Bone marrow (tissue), 2 donors: ENCODE measurements at places on chromosomes 1 and 21.

DNA sequence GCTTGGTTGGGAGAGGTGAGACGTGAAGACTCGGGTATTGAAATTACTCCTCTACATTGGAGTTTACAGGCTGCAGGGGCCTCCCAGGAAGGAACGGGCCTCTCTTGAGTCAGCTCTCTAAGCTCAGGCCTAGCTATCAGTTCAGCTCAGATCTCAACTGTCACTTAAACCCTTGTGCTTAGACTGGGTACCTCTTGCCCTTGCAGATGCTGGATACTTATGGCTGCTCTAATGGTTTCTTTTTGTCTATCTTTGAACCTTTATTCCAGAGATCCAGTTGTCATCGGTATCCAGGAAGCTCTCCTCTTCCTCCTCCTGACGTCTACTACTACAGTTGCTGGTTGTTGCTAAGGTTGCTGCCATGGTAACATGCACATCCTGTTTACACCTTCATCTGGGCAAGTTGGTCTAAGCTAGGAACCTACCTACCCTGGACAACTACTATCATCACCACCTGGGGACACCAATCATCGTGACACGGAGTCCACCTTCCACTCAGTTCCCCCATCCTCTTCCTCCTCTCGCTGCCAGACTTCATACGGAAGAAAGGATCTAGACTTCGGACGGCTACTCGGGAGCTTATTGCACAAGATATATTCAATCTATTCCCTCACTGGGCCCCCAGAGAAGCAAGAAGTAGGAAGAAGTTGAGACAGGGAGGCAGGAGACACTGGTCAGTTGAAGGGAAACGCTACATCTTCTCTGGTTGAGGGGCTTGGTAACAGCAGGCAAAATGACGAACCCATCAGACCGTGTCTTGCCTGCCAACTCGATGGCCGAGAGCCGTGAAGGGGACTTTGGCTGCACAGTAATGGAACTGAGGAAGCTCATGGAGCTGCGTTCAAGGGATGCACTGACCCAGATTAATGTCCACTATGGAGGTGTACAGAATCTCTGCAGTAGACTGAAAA, 56.1 kb downstream of the ATP2B4 start:
- no peak for DNase-seq

DNA sequence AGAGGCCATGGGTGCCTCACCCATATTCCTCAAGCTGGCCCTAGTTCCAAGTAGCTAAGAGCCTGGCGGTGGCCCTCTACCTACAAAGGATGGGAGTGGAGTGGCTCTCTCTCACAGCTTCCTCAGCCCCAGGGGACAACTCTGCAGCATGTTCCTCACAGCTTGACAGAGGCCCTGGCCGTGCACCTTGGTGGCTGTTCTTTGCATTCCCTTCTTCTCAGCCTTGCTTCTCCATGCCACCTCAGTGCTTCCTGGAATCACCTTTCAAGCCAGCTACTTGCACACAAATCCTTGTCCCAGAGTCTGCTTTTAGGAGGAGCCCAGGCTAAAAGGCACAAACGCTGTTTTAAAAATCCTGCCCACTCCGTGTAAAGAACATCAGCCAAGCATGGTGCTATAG, 69.0 kb upstream of the DIRAS3 start:
- no peak for DNase-seq

DNA sequence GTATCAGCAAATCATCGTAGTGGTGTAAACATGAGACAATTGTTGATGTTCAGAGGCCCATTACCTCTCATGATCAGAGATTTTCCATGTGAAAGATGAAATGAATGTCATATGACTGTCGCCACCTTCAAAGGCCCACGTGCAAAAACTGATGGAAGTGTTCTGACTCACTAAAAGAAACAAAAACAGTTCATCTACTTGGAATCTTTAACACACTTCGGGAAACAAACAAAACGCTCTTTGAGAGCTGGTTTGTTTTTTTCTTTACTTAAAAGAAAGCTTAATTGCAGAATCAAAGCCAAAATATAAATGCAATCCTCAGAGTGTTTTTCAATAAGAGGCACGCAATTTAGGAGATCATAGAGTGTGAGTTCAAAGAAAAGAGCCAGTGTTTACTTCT, 100.8 kb downstream of the PLPPR4 start:
- no peak for DNase-seq

GRCh38 chr1:62810420-62811274, 26.7 kb downstream of the ATG4C start:
- DNase-seq: no peak

DNA sequence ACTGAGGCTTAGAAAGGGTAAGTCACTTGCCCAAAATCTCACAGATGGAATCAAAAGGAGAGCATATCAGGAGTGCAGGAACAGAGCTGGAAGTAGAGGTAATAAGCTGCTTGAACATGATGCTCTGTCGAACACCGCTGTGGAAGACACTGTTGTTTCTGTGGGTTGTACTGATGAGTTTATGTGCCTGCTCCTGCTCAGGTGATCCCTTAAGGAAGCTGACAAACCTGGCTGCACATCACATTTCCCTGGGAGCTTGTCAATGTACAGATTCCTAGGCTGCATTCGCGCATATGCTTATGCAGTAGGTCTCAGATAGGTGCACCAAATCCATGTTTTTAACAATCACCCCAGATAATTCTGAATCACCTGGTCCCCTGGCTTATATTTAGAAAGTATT, 79.7 kb downstream of the ZNF326 start:
- no peak for DNase-seq

- DNase-seq: no peak
Observed at GRCh38 chr1:236904892-236905741, 99.1 kb downstream of the MT1HL1 start.

DNA sequence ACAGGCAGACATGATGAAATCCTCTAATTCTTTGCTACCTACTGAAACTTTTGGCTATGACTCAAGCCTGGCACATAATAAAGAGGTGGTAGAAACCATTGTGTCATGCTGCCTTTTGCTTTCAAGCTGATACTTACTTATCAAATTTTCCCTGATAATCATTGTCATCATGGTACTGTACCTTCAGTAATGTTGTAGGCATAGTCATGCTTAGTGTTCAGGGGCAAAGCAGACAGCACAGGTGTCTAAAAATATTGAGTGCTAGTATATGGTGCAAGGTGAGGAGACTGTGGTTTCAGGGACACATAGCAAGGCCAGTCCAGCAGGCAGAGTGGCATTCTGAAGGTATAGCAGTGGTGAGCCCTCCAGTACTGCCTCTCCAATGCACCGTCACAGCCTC, 226.9 kb upstream of the DEPDC1 start:
- no peak for DNase-seq

- DNase-seq: no peak
Observed at GRCh38 chr1:161989108-161989507, 34.6 kb downstream of the OLFML2B start.

GRCh38 chr1:168281603-168282325, 1.1 kb downstream of the TBX19 start:
- DNase-seq: no peak

DNA sequence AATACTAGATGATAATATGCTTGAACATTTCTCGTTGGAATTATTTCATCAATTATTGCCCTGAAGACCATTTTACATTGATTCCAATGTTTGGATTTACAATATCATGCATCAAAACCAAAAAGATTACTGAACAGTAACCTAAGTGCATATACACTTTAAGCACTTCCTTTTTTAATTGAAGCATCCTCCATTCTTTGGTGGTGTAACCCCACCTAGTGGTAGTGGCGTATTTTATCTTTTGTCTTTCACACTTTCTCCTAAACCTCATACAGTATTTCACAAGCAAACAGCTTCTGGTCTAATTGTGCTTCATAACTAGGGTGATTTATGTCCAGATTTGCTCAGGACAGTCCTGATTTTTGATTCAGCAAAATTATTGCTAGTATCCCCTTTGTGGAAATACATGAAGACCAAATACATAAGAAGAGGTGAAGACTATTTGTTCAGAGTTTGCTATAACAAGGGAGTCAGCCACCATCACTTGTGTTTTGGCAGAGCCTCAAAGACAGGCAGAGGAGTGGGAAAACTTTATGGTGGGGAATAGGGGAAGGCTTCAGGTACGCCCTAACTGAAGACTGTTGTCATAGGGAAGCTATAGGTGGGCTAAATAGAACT, 3.4 kb upstream of the NVL start:
- DNase-seq: peak; percentile 86

DNA sequence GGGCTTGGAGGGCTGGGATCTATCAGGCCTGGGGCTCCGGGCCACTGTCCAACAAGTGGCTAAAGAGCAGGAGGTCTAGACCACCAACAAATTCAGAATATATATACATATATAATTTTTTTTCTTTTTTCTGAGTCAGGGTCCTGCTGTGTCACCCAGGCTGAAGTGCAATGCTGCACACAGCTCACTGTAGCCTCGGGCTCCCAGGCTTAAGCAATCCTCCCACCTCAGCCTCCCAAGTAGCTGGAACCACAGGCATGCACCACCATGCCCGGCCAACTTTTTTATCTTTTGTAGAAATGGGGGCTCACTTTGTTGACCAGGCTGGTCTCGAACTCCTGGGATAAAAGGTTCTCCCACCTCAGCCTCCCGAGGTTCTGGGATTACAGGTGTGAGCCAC, 6.8 kb upstream of the LAPTM5 start:
- no peak for DNase-seq

GRCh38 chr1:30609336-30609998, 113.9 kb downstream of the MATN1 start:
- DNase-seq: no peak

DNA sequence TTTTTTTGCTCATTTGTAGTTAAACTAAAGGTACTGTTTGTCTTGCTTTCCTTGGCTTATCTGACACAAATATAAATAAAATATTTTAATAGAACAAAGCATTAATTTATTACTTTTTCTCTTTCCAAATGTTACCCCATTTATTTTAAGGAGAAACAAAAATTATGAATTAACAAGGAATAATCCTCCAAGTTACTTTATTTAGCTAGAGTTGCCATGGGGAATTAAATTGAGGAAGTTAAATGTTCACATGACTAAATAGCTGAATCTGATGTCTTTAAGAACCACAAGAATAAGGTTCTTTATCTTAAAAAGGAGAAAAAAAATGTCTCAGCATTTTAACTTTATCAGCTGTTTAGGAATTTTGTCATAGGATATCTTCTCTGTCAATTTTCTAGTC, 12.3 kb downstream of the ATG4C start:
- peak; percentile 51 for DNase-seq

DNA sequence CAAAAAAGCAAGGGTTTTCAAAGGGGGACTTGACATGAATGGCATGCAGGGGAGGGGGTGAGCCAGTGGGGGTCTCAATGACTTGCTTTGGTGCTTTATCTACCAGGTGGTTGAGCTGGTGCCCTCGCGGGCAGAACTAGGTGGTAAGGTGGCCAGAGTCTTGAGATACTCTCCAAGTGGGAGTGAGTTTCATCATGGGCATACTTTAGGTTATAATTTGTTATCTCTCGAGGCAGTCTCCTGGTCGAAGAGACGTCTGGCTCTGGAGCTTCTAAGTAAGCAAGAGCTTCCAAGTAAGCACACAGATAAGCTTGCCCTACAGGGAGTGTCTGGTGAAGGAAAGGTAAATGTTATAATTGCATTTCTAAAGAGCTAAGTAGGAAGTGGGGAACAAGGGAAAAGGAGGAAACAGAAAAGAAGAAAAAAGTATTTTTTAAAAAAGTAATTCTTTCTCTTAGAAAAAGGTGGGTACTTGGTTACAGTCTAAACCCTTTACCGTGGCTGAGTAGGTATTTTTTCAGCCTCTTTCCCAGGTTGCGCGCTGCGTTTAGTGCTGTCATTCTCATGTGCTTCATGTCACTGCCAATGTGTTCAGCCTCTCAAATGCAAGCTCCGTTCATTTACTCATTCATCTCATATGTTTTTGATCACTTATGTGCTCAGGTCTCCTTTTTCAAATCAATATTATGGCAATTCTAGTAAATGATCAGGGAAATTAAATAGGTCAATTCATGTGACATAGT, 31.6 kb upstream of the DNAJC6 start:
- no peak for DNase-seq

- no peak for DNase-seq
Observed at GRCh38 chr1:3247521-3248121, 178.6 kb downstream of the PRDM16 start.

GRCh38 chr1:116721451-116722007, 32.7 kb upstream of the CD2 start:
- no peak for DNase-seq

DNA sequence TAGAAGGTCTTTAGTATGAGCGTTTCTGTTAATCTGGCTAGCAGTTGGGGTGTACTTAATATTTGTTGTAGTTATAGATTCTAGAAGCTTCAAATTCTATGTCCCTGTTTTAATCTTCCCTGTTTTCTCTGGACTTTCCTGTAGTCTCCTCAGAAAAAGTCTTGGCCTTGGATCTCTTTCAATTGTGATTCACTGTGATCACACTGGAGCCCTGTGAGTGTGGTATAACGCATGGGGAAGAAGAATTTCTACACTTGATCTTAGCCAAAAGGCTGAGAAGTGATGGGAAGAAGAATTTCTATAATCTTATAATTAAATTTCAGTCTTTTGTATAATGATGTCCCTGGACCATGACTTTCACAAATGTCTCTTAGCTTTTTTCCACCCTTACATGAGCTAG, 36.7 kb upstream of the COP1 start:
- no peak for DNase-seq

DNA sequence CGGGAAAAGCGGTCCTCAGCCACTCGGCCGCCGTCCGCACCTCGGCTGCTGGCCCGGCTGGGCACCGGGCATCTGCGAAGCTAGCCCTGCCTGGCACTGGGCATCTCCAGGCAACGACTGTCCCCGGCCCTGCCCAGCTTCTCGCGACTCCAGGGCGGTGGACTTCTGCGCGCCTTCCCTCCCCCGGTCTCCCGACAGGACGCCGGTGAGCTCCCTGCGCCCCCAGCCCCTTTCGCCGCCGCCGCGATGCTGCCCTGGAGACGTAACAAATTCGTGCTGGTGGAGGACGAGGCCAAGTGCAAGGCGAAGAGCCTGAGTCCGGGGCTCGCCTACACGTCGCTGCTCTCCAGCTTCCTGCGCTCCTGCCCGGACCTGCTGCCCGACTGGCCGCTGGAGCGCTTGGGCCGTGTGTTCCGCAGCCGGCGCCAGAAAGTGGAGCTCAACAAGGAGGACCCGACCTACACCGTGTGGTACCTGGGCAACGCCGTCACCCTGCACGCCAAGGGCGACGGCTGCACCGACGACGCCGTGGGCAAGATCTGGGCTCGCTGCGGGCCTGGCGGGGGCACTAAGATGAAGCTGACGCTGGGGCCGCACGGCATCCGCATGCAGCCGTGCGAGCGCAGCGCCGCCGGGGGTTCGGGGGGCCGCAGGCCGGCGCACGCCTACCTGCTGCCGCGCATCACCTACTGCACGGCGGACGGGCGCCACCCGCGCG, 514 bp downstream of the FAM43B start:
- no peak for DNase-seq

DNA sequence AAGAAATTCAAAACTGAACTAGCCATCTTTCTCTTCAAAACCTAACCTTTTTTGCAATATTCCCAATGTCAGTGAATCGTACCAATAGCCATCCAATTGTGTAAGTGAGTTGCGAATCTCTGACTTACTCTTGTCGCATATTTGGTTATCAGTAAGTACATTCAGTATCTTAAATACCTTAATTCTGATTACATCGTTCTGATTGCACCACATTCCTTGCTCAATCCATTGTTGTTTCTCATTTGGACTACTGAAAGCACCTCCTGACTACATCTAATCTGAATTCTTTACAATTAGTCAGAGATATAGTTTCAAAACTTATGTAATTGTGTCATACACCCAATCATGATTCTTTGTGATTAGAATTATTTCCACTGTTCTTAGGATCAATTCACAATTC, 16.8 kb upstream of the BRINP3 start:
- no peak for DNase-seq

- DNase-seq: no peak
Observed at GRCh38 chr21:43298546-43299440, 128.1 kb downstream of the SIK1 start.

GRCh38 chr1:52899445-52899894, 22.1 kb downstream of the ECHDC2 start:
- DNase-seq: no peak
